Activated T-cell treated with anti-CD3 and anti-CD28 coated beads, Interleukin-2, amount 50 U/mL, for 72 hours (primary cell): ENCODE measurements at places on chromosomes 4 and X. TPM values are rescaled to one million over a fixed set of nuclear protein-coding genes. Genes with fewer than 3 reads are reported as not detected.

DNA sequence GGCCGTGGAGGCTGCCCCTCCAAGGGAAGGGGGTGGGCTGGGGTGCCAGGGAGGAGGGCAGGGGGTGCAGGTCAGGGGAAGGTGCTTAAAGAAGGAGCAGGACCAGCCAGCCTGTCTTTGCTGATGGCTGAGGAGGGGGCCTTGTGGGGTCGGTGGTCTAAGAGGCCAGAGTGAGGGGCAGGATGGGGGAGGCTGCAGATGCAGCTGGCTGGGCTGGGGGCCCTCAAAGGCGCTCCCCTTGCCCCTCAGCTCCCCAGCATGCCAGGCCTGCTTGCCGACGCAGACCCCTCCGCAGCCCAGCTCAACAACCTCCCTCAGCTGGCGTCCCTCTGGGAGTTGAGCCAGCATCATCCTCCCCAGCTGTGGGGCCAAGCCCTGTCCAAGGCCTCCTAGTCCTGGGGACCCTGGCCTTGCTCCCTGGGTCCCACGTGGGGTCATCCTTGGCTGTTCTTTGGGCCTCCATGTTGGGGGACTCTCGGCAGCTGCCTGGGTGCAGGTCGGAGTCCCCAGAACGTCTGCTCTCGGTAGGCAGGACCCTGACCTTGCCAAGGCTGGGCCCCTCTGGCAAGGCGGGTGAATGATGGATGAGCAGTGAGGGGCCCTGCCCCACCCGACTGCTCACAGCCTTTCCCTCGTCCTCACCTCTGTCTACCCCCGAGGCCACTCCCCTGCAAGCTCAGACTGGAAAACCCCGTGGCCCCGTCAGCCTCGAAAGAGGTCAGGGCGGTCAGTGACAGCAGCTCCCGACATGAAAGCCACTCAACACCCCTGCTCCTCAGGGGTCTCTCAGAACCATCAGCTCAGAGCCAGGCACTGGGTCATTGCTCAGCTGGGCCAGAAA, 119.4 kb downstream of the FAM53A start:
- no peak for DNase-seq

GRCh38 chrX:76555816-76556215, 128.3 kb downstream of the MAGEE1 start:
- DNase-seq = peak; percentile 17

DNA sequence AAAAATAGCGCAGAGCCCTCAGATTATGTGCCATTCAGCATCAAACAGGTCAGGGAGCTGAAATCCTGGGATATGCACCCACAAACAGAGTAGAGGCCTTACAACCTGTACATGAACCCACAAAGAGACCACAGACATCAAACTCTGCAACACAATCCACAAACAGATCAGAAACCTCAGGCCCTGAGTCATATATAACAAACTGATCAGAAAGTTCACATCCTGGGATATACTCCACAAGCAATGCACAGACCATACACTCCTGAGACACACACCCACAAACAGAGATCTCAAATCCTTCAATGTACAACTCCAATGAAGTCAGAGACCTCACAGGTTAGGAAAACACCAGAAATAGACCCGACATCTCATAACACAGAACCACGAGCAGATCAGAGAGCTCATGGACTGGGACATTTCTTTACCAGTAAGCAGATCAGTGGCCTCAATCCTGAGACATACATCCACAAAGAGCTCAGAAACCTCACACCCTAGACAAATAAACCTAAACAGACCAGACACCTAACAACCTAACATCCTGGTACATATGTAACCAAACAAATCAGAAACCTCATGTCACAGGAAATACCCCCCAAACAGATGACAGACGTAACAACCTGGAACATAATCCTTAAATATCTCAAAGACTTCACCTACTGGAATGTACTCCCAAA, 24.2 kb downstream of the SUV39H1 start:
- no peak for DNase-seq

GRCh38 chr4:142035566-142035965, 399.2 kb downstream of the IL15 start:
- DNase-seq = no peak

GRCh38 chr4:45453258-45453853, 670.5 kb downstream of the GABRG1 start:
- no peak for DNase-seq

GRCh38 chr4:118834070-118834469, 1.9 kb downstream of the SEC24D start:
- no peak for DNase-seq

GRCh38 chrX:131040781-131041180, 17.4 kb upstream of the ARHGAP36 start:
- DNase-seq = no peak

GRCh38 chrX:17930850-17931249, 69.8 kb upstream of the RAI2 start:
- no peak for DNase-seq

DNA sequence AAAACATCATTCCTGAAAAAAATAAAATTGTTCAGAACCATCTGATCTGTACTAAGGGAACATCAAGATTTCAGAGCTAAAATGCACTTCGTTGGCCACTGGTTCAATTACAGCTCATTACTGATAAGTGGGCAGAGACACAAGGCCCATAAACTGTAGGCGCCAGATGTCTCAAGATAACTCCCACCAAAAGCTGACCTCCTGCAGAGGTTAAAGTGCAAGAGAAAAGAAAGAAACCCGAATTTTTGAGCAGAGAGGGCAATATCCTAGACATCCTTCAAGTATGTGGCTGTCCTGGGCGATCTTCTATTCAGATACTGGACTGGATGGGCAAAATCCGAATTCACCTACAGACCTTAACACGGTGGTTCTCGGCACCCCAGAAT, 660 bp downstream of the GEMIN8 start:
- no peak for DNase-seq

- DNase-seq = no peak
These were observed 75.1 kb downstream of the MXRA5 start for GRCh38 chrX:3271183-3271833.

GRCh38 chr4:74490736-74491135, 45.8 kb downstream of the AREG start:
- no peak for DNase-seq

DNA sequence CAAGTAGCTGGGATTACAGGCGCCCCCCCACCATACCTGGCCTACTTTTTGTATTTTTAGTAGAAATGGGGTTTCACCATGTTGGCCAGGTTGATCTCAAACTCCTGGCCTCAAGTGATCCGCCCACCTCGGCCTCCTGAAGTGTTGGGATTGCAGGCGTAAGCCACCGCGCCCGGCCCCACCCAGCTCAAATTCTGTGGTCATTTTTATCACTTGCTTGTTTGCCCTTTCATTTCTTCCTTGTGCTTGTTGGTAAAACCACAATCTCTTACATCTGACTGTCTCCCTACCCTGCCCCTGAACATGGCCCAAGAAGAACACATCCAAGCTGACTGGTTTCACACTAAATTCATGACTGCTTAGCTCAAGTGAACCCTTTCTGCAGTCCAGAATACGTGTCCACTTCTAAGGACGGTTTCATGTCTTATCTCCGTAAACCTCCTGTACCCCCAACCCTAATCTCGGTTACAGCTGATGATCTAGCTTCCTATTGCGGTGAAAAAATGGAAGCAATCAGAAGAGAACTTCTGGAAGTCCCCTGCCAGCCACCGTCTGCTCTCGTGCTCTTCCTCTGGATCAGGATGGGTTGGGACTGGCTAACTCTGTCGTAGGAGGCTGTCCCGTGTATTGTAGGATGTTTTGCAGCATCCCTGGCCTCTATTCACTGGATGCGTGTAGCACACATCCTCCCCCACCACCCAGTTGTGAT, 5.4 kb upstream of the RS1 start:
- DNase-seq = no peak

- DNase-seq = no peak
These were observed 132.1 kb upstream of the TLL1 start for GRCh38 chr4:165740911-165741310.

DNA sequence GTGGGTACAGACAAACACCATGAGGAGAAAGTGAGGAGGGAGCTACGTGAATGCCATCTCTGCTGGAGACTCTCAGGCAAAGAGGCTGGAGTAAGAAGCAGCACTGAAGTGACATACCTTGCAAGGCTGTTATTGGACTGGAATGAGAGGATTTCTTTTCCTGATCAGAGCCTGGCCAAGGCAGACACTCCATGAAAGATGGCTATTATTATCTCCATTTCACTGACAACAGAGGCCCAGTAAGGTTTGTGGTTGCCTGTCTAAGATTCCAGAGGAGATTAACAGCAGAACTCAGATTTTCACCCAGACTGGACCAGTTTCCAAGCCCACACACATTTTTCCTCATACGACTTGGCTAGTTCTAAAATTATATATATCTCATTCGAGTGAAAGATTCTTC, 162.0 kb upstream of the EOLA2 start:
- DNase-seq = no peak

DNA sequence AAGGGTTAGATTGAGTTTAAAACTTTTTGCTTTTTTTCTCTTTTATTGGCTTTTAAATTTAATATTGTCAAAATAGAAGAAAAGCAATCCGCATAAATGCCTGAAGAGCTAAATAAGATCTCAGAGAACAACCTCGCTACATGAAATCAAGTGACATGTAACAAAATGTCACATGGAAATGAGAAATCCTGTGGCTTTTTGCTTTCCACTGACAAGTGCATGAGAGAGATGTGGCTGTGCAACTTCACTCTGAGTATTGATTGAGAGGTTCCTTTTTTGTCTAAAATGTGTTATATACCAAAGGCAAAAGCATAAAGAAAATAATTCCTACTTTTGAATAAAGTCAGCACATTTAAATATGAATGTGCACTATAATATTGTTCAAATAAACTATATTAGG, 263.5 kb downstream of the MAPK10 start:
- no peak for DNase-seq

- DNase-seq = no peak
These were observed 379.6 kb downstream of the IL15 start for GRCh38 chr4:142016031-142016430.

- no peak for DNase-seq
These were observed 5.2 kb downstream of the APLN start for GRCh38 chrX:129649268-129650182.

DNA sequence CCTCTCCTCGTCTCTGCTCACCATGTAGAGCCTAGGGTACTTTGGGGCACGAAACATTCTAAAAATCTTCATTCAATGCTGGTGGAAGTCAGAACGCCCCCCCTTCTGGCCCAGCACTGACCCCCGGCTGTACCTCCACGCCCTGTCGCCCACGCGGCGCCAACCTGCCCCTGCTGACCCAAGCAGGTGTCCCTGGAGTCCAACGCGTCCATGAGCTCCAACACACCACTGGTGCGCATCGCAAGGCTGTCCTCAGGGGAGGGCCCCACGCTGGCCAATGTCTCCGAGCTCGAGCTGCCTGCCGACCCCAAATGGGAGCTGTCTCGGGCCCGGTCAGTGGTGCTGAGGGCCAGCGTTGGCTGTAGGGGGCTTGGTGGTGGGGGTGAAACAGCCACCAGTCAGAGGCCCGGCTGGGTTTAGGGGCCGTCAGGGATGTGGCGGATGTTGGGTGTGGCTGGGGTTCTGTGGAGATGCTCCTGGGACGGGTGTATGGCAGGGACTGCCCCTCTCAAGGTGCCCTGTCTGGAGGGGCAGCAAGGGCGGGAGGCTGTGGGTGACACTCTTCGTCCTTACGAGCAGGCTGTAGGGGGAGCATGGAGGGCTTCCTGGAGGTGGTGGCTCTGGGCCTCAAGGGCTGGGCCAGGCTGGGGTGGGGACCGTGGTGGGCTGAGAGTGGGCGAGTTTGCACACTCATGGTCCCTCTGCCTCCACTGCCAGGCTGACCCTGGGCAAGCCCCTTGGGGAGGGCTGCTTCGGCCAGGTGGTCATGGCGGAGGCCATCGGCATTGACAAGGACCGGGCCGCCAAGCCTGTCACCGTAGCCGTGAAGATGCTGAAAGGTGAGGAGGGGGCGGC, 11.8 kb downstream of the FGFR3 start:
- DNase-seq = no peak

DNA sequence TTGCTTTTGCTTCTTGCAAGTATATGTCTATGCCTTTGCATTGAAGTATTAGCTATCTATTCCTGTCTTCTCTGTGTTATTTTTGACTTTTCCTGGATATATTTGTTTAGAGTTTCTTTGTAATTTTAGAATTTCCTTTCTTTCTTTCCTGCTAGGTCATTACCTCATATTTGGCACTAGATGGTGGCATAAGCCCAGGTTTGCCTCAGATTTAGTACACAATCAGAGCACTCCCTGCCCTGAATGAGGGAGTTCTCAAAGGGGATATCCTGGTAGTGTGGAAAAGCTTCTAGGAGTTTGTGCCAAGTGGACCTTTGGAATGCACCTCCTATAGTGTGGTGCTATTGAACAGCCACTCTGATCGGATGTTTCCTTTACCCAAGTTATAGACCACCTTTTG, 181.6 kb downstream of the UGT8 start:
- DNase-seq = no peak

GRCh38 chr4:183284258-183284785, 35.8 kb downstream of the CLDN22 start:
- DNase-seq = no peak

- DNase-seq = no peak
These were observed 18.4 kb upstream of the ARMCX5 start for GRCh38 chrX:102580891-102581290.

DNA sequence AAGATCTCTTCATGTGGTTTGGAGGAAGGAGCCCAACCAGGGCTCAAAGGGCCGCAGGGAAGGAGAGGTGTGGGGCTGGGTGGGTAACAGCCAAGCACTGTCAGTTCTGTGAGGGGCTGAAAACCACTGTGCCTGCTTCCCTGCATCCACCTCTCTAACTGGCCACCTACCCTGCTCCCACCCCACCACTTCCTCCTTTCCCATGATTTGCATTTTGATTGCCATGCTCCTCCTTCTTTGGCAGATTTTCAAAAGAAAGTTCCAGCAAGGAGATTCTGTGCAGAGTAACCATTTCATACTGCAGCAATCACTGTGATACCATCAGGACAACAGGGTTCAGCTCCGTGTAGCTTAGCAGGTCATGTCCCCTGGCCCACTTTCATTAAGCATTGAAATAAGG, 1.8 kb downstream of the ZNF674 start:
- no peak for DNase-seq

- DNase-seq = no peak
These were observed 63.1 kb downstream of the DIPK2B start for GRCh38 chrX:45137531-45137930.

Gene BDH2
- total RNA-seq = 17.6 TPM

Gene MAGEA2
- total RNA-seq = not detected

Gene STAP1
- 9.6 TPM for total RNA-seq

Gene TNIP3
- total RNA-seq = 2.3 TPM

Gene ZCCHC18
- total RNA-seq = 3.0 TPM

Gene SYNPO2
- 0.31 TPM for total RNA-seq

Gene CC2D2A
- total RNA-seq = not detected

Gene ADGRA3
- 5.1 TPM for total RNA-seq

Gene EGF
- total RNA-seq = not detected

Gene UGDH
- 36.7 TPM for total RNA-seq

Gene MAEA
- total RNA-seq = 48.4 TPM

Gene CXCL6
- total RNA-seq = not detected

Gene TBX22
- total RNA-seq = not detected

Gene PHKA2
- total RNA-seq = 27.2 TPM

Gene KLF8
- total RNA-seq = 6.3 TPM
